ENCODE measurements at places on chromosomes 16 and 17.
A peak's percentile ranks its signal among the peaks of the same experiment; 100 is the strongest.

GRCh38 chr17:74601944-74602572, 10.0 kb upstream of the CD300LD start:
- DNase-seq, result peak; percentile 71

- no peak for DNase-seq
Observed at GRCh38 chr16:77548151-77548550, 113.3 kb upstream of the ADAMTS18 start.

DNA sequence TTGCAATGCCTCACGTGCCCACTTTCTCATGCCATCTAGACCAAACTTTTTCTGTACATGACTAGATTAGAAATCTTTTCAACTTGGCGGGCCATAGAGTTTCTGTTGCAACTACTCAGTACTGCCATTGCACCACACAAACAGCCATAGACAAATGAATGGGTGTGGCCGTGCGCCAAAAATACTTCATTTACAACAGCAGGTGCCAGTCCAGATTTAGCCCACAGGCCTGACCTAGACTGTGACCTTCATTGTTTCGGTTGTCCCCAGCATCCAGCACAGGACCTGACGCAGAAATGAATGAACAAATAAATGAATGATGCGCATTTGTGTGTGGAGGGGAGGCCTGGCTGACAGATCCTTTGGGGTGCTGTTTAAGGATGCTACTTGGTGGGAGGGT, 14.3 kb upstream of the PDK2 start:
- no peak for DNase-seq

GRCh38 chr17:49525831-49526741, 31.0 kb downstream of the NGFR start:
- DNase-seq, result no peak

DNA sequence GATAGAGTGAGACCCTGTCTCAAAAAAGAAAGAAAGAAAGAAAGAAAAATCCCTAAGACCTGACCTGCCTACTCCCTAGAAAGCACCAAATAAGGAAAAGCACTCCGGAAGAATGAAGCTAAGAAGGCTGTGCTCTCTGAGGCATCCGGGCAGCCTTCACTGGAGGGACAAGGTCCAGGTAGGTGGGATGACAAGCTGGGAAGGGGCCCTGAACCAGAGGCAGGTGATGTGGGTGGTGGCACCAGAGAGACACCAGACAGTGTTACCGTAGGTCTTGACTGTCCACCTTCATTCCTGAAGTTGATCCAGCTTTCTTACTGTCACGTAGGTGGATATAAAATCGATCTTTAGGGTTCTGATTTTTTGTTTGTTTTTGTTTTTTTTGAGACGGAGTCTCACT, 26.3 kb downstream of the SMTNL2 start:
- DNase-seq, result no peak

GRCh38 chr17:37179893-37180292, 195.9 kb upstream of the C17orf78 start:
- DNase-seq, result no peak

GRCh38 chr17:50470426-50470825, 1.7 kb upstream of the CHAD start:
- DNase-seq, result no peak

GRCh38 chr16:57126411-57126810, 34.0 kb downstream of the CPNE2 start:
- no peak for DNase-seq

DNA sequence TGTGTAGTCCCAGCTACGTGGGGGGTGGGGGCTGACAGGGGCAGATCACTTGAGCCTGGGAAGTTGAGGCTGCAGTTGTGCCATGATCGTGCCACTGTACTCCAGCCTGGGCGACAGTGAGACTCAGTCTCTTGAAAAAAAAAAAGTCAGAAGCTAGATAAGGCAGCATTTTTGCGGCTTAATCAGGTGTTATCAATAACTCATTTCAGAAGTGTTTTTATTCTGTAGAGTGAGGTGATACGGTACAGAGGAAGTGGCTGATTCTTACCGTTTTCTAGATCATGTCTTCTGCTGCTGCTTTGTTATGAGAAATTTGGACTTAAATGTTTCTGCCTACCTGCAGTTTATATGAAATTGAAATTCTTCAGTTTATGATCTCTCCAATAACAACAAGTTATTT, 18.6 kb downstream of the ZC3H18 start:
- no peak for DNase-seq

GRCh38 chr17:49130891-49131290, 1.7 kb upstream of the B4GALNT2 start:
- no peak for DNase-seq

DNA sequence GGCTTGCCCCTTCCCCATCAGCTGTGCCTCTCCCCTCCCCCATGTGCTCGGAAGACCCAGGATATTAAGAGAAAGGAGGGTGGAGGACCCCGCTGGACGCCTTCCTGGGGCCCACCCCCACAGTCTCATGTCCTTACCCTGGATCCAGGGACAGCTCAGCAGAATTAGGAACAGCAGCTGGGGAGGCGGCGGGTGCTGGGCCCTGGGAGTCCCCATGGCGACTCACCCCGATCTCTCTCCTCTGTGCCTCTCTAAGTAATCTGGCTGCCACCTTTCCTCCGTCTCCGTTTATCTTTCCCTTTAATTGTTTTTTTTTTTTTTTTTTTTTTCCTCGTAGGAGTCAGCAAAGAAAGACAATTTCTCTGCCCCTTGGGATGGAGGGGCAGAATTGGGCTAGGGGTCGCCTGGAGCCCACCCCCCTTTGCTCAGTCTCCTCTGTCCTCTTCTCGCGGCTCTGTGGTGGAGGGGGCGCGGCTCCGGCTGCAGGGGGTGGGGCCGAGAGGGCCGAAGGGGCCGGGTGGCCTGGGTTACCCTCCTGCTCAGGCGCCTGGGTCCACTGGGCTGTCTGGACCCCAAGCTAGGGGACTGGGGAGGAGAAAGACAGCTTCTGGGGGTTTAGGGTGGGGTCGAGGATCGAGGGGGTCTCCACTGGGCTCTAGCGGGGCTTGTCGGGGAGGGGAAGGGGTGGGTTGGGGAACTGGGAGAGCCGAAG, 390 bp downstream of the SEZ6L2 start:
- DNase-seq, result no peak

GRCh38 chr17:80053102-80053501, 16.7 kb downstream of the CCDC40 start:
- no peak for DNase-seq

- DNase-seq, result peak; percentile 32
Observed at GRCh38 chr17:17154981-17155380, 51.2 kb downstream of the PLD6 start.

- no peak for DNase-seq
Observed at GRCh38 chr16:80347900-80348299, 192.9 kb upstream of the DYNLRB2 start.

- no peak for DNase-seq
Observed at GRCh38 chr17:29731589-29731929, 108.8 kb upstream of the CORO6 start.

DNA sequence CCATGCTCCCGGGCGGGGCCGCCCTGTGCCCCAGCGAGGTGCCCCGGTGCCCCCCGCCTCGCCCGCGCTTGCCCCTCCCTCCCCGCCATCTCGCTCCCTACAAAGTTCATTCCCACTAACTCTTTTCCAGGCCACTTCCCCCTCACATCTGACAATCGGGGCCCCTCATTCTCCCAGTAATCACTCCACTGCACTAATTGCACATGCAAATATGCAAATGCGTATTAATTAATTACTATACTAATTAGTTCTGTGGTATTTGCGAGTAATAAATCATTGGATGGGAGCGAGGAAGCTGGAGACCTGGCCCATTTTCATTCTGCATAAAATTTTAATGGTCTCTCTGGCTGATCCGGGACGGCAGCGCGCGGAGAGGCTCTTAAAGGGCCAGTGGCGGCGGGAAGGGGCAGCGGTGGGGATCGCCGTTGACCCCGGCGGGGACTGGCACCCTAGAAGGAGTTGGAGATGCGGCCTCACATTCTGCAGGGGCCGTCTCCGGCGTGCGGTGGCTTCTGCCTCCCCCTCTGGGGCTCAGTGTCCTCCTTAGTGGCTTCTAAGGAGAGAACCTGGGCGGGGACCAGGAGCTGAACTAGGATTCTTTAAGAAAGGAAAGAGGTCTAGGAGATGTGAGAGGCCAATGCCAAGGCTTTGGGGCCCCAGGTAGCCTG, 8.4 kb upstream of the PPP1R1B start:
- peak; percentile 44 for DNase-seq

- no peak for DNase-seq
Observed at GRCh38 chr16:46568472-46569230, 52.5 kb downstream of the SHCBP1 start.

GRCh38 chr17:78173097-78173715, 4.8 kb downstream of the SYNGR2 start:
- no peak for DNase-seq

GRCh38 chr17:68013385-68013784, 17.1 kb upstream of the C17orf58 start:
- no peak for DNase-seq

DNA sequence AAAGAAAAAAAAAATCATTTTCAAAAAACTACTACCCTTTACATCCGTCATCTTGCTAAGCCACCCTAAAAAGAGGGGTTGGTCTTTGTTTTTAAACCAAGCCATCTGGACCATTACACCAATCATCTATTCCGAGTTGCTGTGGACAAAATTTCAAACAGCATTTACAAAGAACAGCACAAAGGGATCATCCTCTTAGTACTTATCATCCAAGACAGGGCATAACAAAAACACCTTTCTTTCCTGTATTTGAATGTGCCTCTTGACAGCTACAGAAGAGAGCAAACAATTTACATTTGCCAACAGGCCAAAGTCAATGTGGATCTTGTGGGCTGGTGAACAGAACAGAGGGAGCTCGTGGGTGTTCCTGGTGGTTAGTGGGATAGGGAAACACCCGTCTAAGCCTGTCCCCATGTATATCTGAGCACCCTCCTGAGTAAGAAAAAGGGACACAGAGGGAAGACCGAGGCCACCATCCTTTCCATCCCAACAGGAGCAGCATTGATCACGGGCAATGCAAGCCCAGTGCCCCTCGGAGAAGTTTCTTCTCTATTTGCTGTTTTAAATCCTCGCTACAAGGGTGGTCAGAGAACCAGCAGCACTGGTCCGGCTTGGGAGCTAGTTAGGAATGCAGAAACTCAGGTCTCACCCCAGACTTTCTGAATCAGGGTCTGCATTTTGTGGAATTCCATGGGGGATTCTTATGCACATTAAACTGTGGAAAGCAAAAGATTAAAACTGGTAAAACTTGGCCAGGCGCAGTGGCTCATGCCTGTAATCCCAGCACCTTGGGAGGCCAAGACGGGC, 1.9 kb downstream of the SLC39A11 start:
- DNase-seq, result no peak

DNA sequence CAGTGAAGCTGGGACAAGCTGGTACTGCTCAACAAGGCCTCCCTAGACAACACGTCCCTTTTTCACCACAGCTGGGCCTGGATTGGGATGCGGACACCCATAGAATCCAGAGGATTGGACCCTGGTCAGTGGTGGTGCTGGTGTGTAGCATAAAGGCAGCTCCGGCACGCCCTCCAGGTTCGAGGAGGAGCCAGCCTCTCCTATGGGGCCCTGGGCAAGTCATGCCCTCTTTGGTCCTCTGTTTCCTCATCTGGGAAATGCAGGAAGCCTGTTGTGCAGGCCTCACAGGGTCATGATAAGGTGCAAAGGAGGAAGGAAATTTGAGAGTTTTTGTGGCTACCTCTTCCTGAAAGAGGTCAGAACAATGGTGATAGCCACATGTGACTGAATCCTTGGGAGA, 1741.7 kb downstream of the TP53TG3F start:
- DNase-seq, result no peak

- DNase-seq, result peak; percentile 96
Observed at GRCh38 chr17:75950855-75951554, 10.2 kb upstream of the FBF1 start.

GRCh38 chr17:13671771-13672170, 70.0 kb upstream of the HS3ST3A1 start:
- DNase-seq, result no peak

DNA sequence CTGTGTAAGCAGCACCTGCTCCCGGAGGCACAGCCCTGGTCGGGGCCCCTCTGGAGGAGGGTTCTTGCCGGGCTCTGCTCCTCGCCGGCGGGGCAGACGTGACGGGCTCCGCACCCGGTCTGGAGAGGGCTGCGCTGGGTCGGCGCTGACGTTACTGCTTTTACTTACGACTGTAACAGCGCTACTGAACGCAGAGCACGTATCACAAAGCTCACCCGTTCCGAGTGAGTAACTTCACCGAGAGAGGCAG, 1.3 kb upstream of the RAB40C start:
- DNase-seq, result peak; percentile 82

- no peak for DNase-seq
Observed at GRCh38 chr17:42068979-42069378, 18.6 kb upstream of the C17orf113 start.

- DNase-seq, result no peak
Observed at GRCh38 chr16:73692861-73693260, 603.8 kb upstream of the PSMD7 start.

DNA sequence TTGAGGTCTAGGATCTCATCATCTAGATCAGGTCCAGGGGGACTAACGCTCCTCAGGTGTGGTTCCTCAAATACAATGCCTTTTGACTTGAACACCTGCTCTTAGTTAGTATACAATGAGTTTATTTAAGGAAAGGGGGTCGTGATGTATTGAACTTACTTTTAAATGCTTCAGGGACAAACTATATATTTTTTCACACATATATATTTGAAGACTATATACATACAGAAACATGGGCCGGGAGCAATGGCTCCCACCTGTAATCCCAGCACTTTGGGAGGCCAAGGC, 11.5 kb upstream of the USP32 start:
- no peak for DNase-seq

GRCh38 chr16:30740364-30741251, 7.6 kb upstream of the PHKG2 start:
- peak; percentile 89 for DNase-seq

- no peak for DNase-seq
Observed at GRCh38 chr17:10557422-10557821, 8.0 kb upstream of the MYH2 start.

DNA sequence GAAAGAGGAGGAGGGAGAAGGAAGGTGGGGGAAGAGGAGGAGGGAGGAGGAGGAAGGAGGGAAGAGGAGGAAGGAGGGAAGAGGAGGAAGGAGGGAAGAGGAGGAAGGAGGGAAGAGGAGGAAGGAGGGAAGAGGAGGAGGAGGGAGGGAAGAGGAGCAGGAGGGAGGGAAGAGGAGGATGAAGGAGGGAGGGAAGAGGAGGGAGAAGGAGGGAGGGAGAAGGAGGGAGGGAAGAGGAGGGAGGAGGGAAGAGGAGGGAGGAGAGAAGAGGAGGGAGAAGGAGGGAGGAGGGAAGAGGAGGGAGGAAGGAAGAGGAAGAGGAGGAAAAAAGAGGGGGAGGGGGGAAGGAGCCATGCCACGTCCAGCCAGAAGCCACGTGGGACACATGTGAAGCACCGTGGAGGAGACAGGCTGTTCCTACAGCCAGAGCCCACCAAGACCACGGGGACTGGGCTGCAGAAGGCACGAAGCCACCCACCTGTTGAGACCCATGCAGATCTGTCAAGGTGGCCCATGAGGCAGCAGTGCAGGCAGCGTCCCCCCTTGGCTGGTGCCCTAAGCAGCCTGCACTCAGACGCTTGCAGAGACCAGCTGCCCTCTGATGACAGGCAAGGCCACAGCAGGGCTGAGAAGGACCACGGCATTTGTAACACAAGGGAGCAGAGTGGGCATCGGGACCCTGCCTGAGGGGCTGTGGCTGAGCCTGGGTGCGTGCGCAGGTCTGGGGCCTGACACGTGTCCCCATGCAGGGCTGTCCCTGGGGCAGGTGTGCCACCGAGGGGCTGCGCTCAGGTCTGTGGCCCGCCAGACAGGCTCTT, 10.3 kb downstream of the NDUFAF8 start:
- DNase-seq, result no peak

Data from hematopoietic multipotent progenitor cell treated with erythropoietin and hydrocortisone succinate and interleukin-3 and kit ligand, for 6 days (in vitro differentiated cells).